ENCODE measurements at places on chromosomes 7 and 10.

DNA sequence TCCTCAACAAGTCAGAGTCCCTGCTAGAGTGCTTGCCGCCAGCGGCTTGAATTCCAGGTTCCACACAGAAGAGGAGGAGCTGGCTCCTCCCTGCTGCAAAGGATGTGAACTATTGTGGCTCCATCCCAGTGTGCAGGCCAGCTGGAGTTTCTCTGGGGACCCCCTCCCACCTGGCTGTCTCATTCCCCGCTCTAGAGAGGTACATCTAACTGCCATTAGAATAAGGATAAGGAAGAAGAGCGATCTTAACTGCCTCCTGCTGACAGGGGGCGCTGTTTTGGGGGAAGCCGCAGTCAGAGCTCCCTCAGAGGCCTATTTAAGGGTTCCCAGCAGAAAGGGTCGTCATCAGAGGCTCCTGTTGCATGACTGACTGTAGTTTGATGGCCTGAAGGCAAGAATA, 40.8 kb upstream of the HECW1 start:
- DNase-seq, result no peak

GRCh38 chr7:121744877-121745276, 128.1 kb upstream of the PTPRZ1 start:
- no peak for DNase-seq

DNA sequence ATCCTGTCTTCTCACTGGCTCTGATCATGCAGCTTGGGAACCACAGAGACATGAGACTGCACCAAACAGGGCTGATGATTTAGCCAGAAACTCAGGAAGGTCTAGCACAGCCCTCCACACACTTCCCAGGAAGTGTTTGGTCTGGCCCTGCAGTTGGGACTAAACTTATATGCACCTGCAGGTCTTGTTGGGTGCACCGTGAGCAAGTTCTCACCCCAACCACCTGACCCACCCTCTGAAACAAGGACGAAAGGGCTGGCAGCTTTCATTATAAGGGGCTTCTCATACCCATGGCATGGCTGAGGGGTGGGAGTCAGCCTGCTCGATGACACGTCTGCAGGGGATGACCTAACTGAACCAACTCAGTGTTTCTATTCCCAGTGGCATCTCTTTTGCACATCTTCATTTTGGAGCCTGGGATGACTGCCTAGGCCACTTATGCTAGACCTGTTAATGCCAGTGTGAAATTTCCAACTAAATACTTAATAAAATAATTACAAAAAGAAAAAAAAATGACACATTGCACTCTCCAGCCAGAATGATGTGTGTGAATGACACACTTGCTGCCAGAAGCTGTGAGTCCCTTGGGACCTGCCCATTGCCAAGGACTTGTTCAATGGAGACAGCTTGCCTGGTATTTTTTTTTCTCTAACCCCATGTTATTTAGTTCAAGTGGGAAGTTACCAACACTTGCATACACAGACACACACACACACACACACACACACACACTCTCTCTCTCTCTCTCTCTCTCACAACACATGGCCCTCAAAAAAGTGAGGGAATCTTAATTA, 102.6 kb downstream of the NEURL1 start:
- no peak for DNase-seq

GRCh38 chr7:36219429-36219828, 66.4 kb downstream of the EEPD1 start:
- DNase-seq, result no peak

GRCh38 chr10:25682203-25682851, 251.7 kb upstream of the MYO3A start:
- DNase-seq, result no peak

GRCh38 chr10:6711408-6711841, 131.3 kb upstream of the PRKCQ start:
- DNase-seq, result no peak

- DNase-seq, result no peak
These were observed 11.5 kb downstream of the HNRNPA2B1 start for GRCh38 chr7:26188957-26189541.

All from bone marrow (tissue), 2 donors.